Fibroblast of pulmonary artery (primary cell): ENCODE measurements at places on chromosomes 5 and 9.

GRCh38 chr5:42241636-42242035 is 181.6 kb upstream of the GHR start:
- no peak for DNase-seq

- no peak for DNase-seq
Observed at GRCh38 chr9:137818286-137818685, 59.3 kb upstream of the CACNA1B start.

DNA sequence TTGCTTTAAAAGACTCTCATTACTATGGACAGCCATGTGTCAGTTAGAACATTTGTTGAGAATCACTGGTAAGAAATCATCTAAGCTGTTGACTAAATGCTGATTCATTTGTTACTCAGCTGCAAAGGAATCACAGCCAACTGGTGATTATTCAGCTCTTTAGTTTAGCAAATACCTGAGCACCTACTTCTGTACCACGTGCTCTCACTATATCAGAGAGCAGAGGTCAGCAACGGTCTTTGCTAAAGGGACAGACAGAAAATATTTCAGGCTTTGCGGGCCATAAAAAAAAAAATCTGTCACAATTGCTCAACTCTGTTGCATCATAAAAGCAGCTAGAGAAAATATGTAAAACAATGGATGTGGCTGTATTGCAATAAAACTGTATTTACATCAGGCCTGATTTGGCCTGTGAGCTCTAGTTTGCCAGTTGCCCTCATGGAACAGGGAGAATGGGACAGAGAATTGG is 377.6 kb downstream of the DNAH5 start:
- DNase-seq, result peak; percentile 9

DNA sequence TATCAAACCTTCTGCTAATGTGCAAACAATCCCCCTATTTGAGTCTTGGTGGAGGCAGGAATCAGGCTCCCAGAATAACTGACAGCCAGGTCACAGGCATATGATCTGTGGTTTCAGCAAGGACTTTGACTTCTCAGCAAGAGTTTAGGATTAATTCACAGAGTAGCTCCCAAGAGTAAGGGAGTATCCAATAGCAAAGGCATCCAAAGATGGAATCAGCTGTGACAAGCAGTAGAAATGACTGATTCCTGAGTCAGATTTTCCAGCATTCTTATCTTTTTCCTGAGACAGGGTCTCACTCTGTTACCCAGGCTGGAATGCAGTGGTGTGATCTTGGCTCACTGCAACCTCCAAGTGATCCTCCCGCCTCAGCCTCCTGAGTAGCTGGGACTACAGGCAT is 108.3 kb downstream of the EPB41L4A start:
- DNase-seq, result no peak

DNA sequence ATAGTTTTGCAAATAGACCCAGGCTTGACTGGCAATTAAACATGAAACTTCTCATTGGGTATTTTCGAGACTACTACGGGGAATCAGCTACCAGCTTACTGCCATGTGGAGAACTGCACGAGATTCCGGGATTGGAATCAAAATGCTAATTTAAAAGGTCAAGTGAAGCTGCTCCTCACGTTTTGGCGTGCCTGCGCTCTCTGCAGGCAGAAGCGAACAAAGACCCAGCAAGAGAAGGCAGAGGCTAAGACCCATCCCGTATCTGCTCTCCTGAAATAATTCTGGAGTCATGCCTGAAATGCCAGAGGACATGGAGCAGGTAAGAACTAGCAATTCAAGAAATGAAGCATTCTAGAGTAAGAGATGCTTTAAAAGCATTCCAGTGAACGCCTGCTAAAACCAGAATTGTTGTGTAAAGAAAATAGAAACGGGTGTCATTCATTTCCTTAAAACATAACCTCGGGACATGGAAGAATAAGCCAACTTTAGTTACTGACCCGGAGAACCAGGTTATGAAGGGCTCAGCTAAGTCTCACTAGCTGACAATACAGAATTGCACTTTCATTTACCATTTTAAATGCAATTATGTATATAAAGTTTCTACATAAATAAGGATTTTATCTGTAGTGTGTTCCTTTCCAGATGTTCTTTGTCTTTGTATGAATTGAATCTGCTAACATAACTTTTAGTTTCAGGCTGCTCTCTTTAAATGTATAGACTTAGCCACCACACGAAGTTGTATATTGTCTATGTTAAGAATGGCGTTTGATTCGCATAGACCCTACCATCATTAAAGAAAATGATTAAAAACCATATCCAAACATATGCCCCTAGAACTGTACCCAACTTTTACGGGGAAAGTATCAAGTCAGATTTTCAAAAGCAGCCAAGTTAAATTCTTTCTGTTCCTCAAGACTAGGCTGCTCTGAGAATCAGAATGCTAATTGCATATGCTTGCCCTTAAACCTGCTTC is 2.0 kb upstream of the MAT2B start:
- peak; percentile 84 for DNase-seq

- DNase-seq, result peak; percentile 20
Observed at GRCh38 chr5:129930221-129930620, 26.0 kb downstream of the CHSY3 start.

DNA sequence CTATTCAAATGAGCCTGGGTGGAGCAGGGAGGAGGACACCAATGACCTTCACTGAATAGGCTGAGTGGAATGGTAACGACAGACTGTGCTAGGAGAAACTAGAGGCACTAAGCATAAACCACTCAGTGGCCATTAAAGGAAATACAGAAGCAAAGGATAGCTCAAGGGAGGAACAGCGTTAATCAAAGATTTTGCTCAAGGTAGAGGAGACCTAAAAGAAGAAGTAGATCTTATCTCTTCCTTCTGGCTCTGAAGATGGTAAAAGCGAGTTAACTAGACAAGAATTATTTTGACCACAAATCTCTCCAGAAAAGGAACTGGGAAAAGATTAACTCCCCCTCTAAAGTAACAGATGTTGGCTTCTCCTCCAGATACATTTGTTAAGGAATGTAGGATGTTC is 299.6 kb downstream of the EPB41L4A start:
- DNase-seq, result no peak

GRCh38 chr5:147303976-147304375 is 69.2 kb downstream of the STK32A start:
- peak; percentile 80 for DNase-seq

DNA sequence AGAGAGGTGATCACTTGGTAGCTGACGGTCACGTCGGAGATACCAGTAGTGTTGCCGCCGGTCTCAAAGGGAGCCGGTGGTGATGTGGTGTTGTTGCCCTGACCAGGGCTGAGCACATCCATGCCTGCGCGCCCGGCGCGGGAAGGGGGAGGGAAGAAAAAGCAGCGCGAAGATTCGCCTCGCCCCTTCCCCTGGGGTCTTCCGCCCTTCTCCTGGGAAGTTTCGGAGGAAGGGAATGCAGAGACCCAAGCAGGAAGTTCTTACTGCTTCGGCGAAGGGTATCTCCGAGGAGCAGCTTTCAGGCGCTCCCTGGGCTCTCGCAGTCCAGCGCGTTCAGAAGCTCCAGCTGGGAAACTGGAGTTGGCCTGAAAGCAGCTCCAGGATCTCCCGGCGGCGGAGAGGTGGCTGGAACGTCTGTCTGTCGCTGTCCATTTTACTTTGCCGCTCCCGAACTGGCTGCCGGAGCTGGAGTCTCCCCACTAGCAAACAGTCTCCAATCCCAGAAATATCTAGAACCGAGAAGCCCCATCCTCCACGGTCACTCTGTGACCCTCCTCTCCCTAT is 565 bp downstream of the HTR1A start:
- no peak for DNase-seq
